ENCODE measurements at places on chromosomes 12 and 14. TPM values are rescaled to one million over a fixed set of nuclear protein-coding genes. Genes with fewer than 3 reads are reported as not detected.

DNA sequence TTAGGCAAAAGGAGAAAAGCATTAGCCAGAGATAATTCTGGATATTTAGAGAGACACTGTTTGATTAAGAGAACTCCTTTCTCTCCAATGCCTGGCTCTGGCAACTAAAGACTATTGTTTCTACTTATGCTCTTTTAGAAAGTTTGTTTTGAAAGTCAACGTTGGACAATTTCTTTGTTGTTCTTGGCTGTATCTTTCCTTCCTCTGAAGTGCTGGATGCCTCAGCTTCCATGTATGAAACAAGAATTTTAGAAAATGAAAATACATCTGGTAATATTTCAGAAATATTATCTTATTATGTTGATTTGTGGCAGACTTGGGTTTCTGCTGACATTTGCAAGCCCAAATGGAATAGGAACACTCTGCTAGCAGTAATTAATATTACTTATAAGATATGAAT, 382.6 kb downstream of the SNAPC1 start:
- no peak for DNase-seq

DNA sequence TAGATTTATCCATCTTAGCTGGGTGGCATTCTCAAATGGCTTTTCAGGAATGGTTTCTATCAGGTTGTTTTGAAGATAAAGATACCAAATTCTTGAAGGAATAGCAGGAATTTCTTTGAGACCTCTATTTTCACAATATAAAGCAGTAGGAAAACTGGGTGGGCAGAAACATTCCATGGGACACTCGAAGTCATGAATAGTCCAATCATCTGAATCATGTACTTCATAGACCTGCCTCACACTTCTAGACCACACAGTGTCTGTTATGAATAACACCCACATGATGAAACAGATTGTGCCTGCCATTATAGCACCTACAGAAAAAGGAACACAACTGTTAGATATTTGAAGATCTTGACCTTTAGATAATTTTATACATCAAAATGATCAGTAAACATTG, 1.8 kb downstream of the KERA start:
- no peak for DNase-seq

Gene CTDSP2
- total RNA-seq: 161 TPM

Gene ACOT4
- 1.9 TPM for total RNA-seq

- DNase-seq: no peak
These were observed 37.3 kb downstream of the ACTN1 start for GRCh38 chr14:68941820-68942219.

DNA sequence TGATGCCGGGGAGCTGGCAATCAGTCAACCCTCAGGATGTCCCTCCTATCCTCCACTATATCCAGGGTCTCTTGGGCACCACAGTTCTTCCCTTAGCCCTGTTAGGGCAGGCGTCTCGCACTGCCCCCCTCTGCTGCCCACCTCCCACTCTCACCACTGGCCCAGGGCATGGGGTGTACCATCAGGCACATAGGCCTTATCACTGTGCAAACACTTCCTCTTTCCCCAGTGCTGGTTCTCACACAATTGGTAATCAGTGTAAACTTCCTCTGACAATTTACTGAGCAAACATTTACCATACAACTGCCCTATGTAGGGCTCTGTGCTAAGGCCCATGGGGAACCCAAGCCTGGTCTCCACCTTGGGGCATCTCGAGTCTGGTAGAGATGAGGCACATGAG, 20.1 kb upstream of the TMED10 start:
- DNase-seq: no peak

- no peak for DNase-seq
These were observed 46.0 kb upstream of the TRIM9 start for GRCh38 chr14:51140856-51141255.

DNA sequence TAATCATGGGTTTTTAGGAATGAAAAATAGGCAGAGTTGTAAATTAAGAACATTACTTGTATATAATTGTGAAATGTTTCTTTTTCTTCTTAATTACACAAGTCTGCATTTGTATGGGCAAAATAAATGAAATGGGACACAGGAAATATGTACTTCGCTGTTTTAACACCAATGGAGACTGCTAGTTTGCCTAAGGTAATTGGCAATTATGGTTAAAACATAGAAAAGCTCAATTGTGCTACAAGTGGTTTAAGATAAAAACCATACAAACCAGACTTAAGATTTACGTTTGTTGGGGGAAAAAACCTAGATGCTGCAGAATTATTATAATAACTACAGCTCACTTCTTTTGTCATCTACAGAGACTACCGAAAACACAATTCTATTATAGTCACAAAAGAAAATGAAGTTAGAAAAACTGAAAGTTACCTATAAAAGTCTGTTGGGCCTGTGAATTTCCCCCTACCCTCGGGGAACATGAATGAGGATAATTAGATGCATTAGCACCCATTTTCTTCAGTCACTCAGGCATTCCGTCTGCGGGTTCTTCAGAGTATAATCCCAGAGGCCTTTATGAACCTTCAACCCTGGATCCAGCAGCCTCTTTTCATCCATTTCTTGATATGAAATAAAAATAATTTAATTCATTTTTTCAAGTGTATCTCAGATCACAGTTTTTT, 37.2 kb downstream of the BTBD7 start:
- no peak for DNase-seq
